Activated CD4-positive, CD25-positive, alpha-beta regulatory T cell treated with anti-CD3 and anti-CD28 coated beads, Interleukin-2, amount 50 U/mL, for 24 hours (primary cell): ENCODE measurements at places on chromosomes 5 and 9.

GRCh38 chr9:121753802-121754654 is 102.6 kb downstream of the DAB2IP start:
- ATAC-seq = no peak

DNA sequence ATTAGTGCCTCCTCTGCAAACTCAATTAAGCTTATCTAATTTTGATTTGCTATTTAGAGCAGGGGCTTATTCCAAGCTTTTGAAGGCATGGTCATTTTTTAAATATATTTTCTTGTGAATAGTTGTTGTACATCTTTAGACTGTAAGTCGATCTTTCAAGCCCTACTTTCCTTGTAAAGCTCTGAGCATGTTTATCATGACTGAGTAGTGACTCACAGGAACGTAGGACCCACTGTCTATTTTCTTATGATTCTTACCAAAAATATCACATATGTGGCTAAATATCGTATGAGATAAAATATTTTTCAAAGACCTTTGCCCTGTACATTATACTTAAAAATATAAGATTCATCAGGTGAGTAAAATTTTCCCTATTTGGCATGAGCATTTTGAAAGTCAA is 440.4 kb upstream of the GRIN3A start:
- no peak for ATAC-seq

DNA sequence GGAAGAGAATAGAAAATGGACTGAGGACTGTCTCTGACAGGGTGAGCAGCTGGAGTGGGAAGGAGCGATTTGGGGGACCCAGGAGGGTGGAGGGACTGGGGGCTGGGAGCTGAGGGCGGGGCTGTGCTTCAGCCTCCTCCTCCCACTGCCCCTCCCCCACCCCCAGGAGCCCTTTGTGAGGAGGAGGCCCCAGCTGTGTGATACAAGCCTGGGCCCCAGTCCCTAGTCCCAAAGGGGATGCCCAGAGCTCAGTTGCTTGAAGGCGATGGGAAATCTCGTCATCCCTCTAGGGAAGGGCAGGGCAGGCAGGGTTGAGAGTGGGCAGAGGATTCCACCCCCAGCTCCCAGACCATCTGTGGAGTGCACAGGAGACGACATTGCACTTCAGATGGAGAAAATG is at the start of gene SPATA31E1:
TSS of gene SPATA31E1 (plus strand) at position 251 of the 400 bp plus-strand sequence. CDS start at position 266, 15 bp downstream.
- ATAC-seq = no peak

GRCh38 chr5:37791321-37791720 is 48.5 kb downstream of the GDNF start:
- ATAC-seq = no peak

DNA sequence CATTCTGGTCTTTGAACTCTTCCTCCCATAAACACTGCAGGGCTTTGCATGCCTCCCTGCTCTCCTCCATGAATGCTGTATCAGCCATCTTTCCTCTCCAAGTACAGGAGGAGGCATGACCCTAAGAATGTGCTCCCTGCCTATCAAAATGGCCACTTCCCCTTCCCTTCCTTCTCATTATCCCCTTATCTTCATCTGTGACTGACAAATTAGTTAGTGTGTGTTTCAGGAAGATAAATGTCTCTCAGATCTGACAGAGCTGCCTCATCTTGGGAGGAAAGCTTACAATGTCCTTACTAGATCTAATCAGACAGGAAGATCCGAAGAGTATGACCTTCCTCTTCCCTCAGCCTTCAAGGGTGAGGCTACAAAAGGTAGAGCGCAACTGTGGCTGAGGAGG is 46.2 kb downstream of the TLR4 start:
- ATAC-seq = no peak

GRCh38 chr5:98309785-98310598 is 463.5 kb upstream of the RGMB start:
- peak; percentile 61 for ATAC-seq

DNA sequence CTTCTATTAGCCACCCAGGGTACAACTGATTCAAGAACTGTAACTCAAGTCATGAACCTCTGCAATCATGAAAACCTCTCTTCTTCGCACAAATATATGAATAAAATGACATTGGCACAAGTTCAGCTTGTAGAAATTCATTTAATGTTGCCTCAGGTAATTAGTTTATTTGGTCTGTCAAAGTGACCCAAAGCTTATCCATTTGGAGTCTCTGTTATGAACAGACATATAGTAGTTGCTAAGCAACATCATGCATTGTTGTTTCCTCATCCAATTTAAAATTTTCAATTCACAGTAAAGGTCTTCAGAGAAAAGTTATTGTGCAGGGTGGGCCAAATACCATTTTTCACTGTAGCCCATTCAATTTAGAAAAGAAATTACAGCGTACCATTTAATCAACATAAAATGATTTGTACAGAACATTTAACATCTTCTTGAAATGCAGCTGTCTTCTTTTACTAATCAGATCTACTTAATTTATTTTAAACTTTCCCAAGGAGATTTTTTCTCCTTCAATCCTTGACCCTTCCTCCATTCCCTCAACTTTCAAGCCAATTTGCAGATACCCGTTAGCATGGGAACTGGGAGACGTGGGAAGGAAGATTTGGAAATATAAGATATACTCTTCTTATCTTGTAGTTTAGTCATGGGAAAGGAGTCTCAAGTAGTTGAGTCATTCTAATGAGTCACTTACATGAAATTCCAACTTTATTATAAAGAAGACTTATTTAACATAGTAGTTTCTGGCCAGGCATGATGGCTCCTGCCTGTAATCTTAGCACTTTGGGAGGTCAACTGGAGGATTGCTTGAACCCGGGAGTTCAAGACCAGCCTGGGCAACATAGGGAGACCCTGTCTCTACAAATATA is 231.3 kb downstream of the ATPSCKMT start:
- no peak for ATAC-seq

GRCh38 chr9:134215699-134216448 is 51.5 kb upstream of the RNU6ATAC start:
- ATAC-seq = no peak

- ATAC-seq = no peak
Measured at GRCh38 chr9:95349091-95350038, 31.9 kb upstream of the FANCC start.

DNA sequence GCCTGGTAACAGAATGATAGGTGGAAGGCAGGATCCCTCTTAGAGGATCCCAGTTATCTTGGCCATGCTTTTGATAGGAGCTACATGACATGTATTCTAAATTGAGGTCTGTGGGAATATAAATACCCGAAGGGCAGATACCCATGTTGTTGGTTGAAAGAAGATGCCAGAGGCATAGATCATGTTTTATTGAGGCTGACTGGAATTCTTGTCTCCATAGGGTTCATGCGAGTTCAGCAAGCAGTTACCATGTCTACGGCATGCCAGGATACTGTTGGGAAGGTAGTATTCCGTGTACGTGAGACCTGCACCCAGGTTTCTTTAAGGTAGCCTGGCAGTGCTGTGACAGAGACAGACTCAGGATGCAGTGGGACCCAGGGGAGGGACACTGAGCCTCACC is 230.7 kb downstream of the NR3C1 start:
- ATAC-seq = no peak

- ATAC-seq = no peak
Measured at GRCh38 chr5:1343315-1343751, 1.6 kb downstream of the CLPTM1L start.

DNA sequence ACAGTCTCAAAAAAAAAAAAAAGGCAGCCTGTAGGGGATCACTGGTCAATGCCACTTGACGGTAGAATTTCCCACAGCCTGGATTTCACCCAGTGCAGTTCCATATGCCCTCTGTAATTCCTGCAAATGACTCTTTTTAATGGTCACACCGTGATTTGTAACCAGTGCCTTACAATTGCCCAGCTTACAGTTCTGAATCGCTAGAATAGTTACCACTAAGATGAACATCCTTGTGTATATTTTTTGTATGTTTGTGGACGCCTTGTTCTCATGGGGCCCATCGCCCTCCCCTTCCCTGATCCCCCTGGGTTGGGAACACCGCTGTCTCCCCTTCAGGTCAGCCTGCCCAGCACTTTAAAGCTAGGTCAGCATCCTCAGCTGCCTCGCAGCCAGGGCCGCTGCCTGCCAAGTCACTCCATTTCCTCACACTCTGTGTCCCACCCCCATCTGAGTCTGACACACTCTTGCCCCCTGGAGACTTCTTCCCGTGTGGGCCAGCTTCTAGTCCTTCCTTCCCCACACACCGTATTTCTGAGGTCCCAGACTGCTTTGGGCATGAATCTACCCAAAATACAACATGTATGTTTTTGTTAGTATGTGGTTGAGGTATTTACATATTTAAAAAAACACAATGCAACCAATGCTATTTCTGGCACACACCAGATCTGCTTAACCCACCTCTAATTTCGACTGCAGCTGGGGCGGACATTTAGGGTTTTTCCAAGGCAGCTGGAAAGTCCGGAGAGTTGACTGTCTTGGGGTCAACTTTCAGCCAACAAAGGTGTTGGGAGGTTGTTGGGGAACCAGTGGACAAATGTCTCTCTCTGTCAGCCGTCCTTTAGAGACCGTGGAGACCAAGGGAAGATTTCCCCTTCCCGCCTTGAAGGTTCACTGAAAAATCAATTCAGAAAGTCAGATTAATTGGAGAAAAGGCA is 120.5 kb upstream of the NEK6 start:
- ATAC-seq = no peak

- no peak for ATAC-seq
Measured at GRCh38 chr9:8053501-8053900, 253.9 kb upstream of the DMAC1 start.

- no peak for ATAC-seq
Measured at GRCh38 chr5:146052780-146053179, 52.6 kb downstream of the PLAC8L1 start.

- ATAC-seq = no peak
Measured at GRCh38 chr5:10506535-10506934, 57.3 kb upstream of the ANKRD33B start.

DNA sequence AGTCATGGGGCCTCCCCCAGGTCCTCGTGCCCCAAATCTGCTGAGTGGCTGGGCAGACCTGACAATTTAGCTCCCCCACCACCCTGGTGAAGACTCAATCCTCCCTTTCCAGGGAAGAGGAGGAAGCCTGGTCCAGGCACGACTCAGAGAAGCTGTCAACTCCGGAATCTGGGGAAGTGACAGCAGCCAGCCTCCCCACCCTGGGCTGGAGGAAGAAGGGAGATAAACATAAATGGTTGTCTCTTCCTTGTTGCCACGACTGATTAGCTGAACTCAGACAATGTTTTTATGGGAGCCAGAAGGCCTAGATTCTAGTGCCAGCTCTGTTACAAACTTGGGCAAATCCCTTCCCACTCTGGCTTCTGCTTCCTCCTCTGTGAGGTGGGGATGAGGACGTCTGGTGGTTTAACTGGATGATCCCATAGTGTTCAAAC is 15.4 kb downstream of the CCDC69 start:
- no peak for ATAC-seq

DNA sequence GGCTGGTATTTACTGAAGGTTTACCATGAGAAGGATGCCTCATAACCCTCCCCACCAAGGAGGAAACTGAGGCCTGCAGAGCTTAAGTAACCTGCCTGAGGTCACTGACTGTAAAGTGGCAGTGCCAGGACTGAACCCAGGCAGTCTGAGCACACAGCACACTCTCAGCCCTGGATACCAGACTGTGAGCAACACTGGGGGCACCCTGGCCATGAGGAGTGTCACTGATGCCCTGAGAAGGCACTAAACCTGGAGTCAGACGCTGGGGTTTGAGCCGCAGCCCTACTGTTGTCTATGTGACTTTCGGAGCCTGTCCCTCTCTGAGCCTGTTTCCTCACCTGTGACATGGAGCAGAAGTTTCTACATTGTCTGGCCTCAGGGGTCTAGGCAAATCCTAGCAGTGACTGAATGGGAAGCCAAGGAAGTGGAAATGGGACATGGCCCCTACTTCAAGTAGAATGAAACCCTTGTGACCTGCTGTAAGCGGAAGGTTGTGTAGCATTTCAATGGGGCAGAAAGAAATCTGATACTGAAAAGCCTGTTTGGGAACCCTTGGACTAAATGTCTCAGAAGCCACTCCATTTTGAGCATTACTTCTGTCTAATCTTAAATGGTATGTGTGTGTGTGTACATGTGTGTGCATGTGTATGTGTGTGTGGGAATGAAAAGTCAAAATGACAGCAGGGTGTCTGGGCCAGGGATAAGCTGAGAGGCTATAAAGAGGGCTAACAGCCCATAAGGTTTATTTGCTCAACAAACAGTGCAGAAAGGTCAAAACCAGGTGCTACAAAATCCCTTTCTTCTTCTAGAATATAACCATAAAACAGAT is 36.0 kb downstream of the B4GALT1 start:
- ATAC-seq = no peak

- ATAC-seq = no peak
Measured at GRCh38 chr5:174157048-174157447, 111.5 kb downstream of the NSG2 start.

DNA sequence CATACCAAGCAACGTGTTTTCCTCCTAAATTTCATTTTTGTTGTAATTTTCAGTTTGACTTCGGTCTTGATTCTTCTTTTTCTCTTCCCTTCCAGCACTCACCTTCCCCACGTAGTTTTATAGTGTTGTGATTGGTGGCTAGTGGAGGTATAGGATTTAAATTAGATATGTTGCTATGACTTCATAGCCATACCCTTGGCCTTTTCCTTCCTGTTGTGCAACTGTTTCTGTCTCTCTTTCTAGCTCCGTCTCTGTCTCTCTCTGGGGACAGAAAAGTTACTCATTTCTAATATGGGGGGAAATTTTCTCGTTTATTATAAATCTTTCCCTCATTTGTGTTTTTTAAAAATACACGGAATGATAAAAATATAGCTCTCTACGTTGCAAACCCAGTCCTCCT is 20.6 kb upstream of the C5orf24 start:
- ATAC-seq = no peak

DNA sequence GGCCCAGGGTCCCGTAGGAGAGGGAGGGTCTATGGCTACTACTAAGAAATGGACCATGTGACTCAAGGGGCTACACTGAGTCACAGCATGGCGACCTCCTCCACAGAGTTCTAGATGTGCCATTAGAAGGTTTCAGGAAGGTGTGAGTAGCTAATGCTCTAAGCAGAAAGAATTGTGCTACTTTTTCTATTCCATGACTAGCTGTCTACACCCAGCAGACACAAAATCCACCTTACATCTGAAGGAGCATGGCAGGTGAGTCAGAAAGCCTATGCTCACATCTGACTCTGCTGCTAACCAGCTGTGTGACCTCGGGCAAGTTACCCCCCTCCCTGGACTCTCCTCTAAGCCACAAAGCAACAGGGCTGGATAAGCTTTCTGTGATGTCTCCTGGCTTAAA is 14.4 kb upstream of the MEIKIN start:
- ATAC-seq = peak; percentile 80

- no peak for ATAC-seq
Measured at GRCh38 chr5:57719216-57719615, 236.6 kb upstream of the ACTBL2 start.

DNA sequence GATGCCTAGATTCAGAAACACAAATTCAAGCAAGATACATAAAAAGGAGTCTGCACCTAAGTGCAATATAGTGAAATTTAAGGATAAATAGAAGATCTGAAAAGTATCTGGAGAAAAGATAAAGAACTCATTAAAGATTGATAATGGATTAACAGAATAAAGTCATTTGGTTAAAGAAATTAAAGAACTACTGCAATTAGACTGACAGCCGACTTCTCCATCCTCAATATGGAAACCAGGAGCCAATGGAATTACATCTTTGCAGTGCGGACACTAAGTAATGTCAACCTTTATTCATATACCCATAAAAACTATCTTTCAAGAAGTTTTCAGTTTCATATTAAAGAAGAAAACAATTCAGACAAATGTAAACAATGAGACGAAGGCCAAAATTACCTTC is 81.0 kb downstream of the MRPL36 start:
- no peak for ATAC-seq
